AG04450 (cell line): ENCODE measurements at places on chromosomes 16 and 17. TPM values are rescaled to one million over a fixed set of nuclear protein-coding genes. Genes with fewer than 3 reads are reported as not detected.

Gene SYNGR3
- polyA plus RNA-seq: 1.8 and 2.3 TPM in 2 replicates

Gene KRTAP1-1
- 0.19 and 0.27 TPM in 2 replicates for polyA plus RNA-seq

Gene MOSMO
- polyA plus RNA-seq: 15.6 and 15.8 TPM in 2 replicates

Gene ST6GALNAC2
- 0.17 and 0.36 TPM in 2 replicates for polyA plus RNA-seq

DNA sequence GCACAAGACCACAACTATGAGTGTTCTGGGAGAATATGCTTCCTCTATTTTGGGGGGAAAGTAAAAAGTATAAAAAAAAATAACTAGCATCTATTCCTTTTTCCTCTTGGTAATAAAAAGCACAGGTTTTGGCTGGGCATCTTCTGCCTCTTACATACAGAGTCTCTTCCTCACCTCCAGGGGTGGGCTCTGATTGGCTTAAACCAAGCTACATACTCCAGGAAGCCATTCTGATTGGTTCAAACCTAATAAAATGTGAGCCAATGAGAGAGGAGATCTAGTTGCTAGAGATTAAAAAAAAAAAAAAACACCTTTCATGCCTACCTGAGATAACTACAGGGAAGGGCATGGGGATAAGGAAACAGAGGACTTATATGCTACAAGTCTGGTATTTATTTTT lies 365.9 kb upstream of the ERCC4 start:
- no peak for DNase-seq

DNA sequence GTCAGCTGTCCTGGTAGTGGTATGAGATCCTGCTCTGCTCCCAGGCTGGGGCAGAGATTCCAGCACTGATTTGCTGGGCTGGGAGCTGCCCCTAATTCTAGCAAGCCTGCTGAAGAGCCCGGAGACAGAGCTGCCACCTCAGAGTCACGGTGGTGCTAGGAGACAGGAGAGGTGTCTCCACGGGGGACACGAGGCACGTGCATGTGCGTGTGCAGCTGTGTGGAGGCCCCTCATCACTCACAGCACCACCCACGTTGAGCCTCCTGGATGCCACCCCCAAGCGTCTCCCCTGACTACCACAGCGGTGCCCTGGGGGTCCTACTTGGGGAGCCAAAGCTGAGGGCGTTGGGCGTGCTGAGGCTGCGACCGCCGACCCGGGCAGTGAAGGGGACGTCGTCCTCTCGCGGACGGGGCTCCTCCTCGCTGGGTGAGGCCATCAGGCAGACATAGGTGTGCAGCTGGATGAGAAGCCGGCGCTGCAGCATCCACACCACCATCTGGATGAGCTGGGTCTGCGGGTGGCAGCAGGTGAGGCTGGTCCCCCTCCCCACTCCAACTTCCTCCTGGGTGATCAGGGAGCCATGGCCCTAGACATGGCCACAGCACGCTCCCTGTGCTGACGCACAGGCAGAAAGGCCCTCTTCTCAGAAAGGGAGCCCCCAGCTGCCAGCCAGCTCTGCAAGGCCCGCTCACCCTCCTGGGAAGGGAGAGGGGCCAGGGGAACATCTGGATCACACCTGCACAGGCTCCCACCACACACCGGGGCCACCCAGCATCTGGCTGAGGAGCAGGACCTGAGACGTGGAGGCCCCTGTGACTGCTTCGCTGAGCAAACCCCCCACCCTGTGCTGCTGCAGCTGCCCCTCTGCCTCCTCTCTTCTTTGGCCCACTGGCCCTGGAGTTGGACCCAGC lies 11.6 kb downstream of the MPG start:
- no peak for DNase-seq

DNA sequence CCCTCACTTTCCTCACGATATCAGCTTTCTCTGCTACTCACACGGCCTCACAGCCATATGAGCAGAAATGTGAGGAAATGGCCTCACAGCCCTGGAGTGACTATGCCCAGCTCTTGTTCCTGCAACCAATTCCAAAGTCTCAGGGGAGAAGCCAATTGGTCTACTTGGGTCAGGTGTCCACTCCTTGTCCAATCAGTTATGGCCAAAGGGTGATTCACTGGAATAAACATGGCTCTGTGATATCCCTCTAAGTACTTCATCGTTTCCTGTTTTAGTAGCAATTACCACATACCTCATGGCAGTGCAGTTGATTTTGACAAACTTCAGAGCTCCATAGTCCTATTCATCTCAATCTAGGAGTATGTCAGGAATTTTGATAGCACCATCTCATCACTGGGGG lies 195.4 kb downstream of the KATNIP start:
- DNase-seq: no peak

DNA sequence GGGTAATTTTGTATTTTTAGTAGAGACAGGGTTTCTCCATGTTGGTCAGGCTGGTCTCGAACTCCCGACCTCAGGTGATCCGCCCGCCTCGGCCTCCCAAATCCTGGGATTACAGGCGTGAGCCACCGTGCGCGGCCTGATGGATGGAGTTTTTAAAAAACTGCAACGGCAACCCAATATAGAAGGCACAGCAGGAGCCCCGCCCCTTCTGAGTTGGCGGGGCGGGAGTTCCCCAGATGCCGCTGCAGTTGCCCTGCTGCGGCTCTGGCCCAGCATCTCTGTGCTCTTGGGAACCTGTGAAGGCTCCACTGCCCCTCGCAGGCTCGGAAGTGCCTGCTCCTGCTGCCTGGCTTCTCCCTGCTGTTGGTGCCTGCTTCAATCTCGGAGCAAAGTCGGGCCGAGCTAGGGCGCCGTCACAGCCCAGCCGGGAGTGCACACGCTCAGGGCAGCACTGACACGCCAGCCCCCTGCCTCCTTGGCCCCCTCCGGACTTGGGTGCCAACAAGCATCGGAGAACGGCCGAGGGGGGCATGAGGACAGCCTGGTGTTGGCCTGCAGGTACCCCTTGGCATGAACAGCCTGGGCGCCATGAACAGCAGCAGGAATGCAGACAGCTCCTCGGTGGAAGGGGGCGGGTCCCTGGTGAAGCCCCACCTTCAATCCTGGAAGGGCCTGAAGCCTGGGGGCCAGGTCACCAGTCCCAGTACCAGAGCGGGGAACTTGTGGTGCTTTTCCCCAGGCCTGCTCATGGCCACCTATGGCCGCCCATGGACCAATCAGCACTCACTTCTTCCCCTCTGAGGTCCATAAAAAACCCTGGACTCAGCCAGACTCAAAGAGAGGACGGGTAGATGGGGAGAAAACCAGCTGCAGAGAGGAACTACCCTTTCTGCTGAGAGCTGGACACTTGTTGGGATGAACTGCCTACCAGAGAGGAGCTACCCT lies 2.3 kb upstream of the NT5M start:
- no peak for DNase-seq

DNA sequence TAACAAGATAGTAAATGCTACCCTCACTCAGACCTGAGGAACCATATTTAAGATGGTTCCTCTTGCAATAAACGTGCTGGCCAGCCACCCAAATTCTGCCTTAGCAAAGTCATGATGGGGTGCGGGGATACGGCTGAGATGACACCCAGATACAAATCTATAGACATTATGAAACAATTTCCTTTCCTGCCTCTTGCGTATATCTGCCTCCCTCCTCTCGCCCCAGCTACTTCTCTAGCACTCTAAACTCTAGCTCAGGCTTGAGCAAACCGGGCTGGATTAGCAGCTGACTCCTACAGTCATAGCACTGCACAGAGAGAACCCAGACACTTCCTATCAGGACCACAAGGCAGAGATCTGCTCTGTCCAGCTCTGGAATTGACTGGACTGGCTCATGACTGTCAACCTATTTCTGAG lies 22.3 kb downstream of the CD300LF start:
- no peak for DNase-seq

- no peak for DNase-seq
Observed at GRCh38 chr17:82035488-82035887, 2.0 kb downstream of the DCXR start.

DNA sequence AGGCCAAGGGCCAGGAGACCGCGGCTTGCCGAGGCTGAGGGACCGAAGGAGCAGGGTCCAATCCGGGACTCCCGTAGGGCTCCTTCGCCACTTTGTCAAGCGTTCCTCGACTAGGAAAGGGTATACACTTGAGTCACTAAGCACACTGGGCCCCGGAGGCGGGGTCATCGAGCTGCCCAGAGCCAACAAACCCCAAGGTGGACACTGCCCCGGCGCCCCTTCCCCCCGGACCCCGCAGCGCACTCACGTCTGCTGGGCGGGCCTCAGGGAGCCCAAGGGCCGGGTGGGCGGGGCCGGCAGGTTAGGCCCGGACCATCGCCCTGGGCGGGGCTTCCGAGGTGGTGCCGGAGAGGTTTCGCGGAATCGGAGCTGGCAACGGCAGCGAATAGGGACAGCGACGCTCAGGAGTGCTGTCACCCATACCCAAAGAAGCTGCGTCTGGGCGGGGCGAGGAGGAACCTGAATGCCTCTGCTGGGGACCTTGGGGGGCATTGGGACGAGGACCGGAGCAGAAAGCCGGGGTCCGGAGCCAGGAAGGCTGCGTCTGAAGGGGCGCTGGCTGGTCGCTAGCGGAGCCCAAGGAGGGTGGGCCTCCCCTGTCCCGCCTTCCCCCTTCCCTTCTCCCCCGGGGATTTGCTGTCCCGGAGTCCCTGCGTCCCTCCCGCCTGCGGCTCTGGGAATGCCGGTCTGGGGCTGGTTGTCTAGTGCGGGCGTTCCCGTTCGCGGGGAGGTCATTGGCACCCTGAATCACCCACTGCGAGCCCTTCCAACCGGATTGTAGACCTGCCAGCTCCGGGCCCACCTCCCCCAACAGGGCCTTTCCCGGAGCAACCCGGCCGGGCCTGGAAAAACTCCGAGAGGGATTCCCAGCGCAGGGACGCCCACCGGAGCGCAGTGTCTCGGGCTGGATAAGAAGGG lies 118.2 kb upstream of the SMURF2 start:
- DNase-seq: no peak

DNA sequence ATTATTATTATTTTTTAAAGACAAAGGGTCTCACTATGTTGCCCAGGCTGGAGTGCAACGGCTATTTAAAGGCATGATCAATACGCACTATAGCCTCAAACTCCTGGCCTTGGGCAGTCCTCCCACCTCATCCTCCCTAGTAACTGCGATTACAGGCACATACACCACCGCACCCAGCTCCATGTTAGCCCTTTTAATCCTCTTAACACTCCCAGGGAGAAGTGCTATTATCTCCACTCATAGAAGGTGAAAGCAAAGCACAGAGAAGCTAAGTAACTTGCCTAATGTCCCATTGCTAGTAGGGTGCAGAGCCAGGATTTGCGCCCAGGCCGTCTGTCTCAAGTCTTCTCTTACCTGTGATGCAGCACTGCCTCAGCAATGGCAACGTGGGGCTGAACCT lies 5.0 kb downstream of the HAS3 start:
- no peak for DNase-seq

DNA sequence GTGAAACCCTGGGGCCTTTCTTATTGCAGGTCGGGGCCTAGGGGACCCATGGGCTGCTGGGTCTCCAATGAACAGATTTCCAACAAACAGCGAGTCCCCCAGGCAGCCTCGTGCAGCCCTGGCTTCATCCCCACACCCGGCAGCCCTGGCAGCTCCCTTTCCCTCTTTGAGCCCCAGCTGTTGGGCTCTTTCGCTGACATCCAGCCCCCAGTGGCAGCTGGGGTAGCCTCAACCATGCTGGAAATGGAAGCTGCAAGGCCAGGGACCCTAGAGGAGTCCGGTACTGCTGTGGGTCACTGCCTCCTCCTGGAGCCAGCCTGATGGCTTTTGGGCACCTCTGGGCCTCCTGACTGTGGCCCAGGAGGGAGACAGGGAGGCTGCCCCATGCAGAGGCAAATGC lies 5.9 kb downstream of the RPUSD1 start:
- no peak for DNase-seq
